ENCODE measurements at places on chromosomes 6 and 20.

DNA sequence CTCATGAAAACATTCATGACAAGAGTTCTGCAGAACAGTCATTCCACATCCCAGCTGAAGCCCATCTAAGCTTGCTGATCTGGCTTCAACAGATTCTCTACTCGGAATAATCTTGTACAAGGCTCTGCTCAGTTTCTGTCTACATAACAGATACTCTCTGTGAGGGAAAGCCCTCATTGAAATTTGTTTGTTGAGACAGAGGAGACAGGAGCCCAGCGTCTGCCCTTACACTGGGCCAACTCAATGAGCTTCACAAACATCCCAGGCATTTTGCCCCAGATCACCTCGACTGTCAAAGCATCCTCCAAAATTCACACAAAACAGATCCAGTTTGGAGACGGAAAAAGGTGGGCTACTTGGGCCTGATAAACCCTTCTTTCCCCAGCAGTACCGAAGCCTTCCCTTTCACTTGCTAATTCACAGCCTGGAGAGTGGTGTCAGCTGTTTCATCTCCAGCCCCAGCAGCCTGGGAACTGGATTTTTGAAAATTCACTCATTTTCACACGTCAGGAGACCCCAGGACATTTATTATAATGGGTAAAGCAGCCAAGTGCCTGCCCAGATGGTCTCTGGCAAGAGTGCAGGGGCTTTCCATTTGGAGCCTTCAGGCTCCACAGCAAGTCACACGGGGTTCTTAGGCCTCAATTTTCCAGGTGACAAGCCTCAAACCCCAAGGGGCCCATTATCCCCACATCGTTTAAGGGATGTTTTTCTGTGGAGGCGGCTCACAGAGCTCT is 7.3 kb downstream of the CCDC167 start:
- DNase-seq, result no peak

GRCh38 chr20:36035745-36036144 is 67.4 kb downstream of the CNBD2 start:
- DNase-seq, result no peak

DNA sequence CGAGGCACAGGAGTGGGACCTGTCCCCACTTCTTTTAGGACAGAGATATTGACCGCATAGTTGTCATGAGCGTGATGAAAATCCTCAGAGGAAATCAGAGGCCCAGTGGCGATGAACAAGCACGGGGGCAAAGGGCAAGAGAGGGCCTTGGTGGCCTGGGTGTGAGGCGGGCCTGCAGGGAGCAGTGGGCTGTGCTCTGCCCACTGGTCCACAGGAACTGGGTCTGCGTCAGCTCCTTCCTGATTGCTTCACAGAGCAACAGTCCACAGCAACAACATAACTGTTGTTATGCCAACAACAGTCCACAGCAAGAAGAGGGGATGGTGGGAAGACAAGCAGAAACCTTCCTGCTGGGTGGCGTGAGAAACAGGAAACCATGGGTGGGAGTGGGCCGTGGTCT is 335.6 kb downstream of the ZFAND3 start:
- no peak for DNase-seq

DNA sequence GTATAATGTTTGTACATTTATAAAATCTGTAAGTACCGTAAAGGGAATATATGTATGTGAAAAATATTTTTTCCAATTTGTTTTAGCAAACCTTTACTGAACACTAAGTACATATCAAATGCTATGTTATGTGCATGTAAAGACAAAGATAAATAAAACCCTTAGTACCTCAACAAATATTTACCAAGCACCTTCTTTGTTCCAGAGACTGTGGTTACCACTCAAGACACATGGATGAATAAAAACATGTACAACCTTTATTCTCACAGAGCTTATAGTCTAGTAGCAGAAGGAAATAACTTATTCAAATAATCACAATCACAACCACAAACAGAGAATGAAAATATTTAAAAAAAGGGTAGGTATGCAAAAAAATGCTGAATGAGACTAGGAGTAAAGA is 17.5 kb downstream of the TMX4 start:
- no peak for DNase-seq

Data from stimulated activated CD4-positive, alpha-beta T cell treated with anti-CD3 and anti-CD28 coated beads, Interleukin-4, amount 100 ng/mL, for 4 hours (primary cell).